ENCODE measurements at places on chromosomes 7 and 10.

- DNase-seq, result no peak
Observed at GRCh38 chr7:18663321-18663720, 167.8 kb downstream of the HDAC9 start.

DNA sequence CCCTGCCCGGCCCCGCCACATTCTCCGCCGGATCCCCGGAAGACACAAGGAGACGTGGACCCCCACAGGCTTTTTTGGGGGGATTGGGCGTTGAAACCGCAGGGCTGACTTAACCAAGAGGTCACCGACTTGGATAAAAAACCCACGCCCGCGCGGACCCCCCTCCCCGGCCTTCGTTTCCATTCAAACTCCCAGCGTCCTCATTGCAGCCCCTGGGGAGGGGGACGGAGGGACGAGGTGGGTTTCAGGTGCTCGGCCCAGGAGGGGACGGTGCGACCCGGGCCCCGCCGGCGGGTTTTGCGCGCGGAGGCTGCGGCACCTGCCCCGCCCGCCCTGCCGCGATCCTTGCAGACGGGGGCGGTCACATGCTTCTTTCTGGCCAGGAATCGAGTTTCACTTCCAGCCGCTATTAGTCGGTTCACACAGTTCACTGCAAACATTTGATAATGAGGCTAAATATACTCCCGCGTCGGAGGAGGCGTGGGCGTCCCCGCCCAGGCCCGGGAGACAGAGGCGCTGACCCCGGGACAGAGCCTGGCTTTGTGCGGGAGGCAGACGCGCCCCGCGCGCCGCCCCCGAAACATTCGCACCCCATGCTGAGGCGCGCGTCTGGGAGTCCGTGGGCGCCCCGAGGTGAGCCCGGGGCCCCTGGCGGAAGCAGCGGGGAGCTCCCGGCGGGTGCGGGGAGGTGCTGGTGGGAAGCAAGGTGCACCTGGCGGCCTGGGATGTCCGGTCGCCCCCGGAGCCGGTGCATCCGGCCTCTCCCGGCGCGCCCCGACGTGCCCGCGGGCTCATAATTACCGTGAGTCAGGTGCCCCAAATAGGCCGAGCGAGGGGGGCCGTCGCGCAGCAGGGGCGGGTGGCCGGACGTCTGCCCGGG, 2.7 kb upstream of the PDGFA start:
- DNase-seq, result no peak

- DNase-seq, result no peak
Observed at GRCh38 chr7:120733143-120733542, 124.8 kb downstream of the TSPAN12 start.

DNA sequence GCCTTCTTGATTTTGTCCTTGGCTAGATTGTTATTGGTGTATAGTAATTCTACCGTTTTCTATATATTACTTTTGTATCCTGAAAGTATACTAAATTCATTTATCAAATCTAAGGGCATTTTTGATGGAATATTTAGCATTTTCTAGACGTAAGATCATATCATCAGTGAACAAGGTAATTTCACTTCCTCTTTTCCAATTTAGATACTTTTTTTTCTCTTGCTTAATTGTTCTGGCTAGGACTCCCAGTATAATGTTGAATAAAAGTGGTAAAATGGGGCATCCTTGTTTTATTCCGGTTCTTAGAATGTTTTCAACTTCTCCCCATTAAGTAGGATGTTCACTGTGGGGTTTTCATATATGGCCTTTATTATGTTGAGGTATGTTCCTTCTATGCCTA, 260.7 kb downstream of the POLR1F start:
- no peak for DNase-seq

GRCh38 chr7:69908454-69908853, 310.2 kb downstream of the AUTS2 start:
- DNase-seq, result no peak

DNA sequence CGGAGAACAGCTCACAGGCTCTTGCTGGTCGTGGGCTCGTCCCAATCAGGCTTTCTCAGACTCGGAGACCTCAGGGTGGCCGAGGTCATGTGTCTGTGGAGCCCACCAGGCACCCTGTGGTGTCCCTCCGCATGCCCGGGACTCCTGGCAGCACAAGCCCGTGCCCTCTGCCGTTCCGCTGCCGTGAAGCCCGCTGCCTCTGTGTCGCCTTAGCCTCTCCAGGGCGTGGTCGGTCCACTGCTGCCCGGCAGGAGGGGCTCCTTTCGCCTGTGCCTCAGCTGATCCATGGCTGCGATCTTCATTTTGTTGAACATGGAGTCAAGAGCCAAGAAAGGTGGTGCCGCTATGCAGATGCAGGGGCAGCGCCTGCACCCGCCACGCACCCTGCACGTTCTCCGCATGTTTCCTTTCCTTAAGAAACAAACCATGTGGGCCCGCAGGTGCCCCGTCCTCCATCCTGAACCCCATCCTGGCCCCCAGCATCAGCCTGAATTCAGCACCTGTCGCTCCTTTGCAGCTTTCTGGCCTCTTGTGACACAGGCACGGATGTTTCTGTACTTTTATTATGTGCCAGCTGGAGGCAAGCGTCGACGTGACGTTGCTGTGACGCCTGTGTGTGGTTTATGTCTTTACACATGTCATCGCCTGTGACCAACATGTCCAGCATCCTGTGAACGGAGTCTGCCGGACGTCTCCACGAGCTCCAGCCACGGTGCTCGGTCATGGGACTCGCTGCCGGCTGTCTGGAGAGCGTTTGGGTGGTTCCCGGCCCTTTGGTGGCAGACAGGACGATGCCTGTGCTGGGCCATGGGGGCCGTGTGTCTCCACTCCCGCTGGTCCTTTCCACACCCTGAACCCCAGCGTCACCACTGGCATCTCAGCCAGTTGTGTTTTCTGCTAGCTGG, 69.9 kb downstream of the NKX6-2 start:
- DNase-seq, result peak; percentile 36

DNA sequence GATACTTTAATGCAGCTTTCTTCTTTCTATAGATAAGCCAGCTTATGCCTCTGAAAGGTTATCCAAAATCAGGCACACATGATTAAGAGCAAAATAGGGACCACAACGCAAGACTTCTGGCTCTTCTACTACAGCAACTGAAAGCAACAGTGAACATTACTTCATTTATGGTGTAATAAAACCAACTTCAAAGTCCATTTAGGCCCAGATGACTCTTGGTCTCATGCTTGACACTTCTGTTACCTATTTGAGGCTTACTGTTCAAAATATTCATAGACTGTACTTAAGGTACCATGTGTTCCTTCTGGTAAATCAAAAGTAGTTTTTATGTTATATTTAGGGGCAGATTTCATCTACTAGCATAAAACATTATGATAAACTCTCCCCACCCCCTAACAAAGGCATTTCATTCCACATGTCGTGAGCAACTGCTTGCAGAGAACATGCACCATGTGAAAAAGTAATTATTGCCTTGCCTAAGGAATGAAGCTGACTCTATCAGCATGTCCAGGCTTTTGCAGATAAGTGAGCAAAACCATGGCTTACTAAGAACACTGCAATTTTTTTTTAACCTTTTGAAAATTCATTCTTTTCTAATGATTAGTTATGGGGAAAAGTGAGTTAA, 154.9 kb upstream of the ITGB1 start:
- no peak for DNase-seq

- no peak for DNase-seq
Observed at GRCh38 chr10:12465385-12466136, 116.2 kb downstream of the CAMK1D start.

DNA sequence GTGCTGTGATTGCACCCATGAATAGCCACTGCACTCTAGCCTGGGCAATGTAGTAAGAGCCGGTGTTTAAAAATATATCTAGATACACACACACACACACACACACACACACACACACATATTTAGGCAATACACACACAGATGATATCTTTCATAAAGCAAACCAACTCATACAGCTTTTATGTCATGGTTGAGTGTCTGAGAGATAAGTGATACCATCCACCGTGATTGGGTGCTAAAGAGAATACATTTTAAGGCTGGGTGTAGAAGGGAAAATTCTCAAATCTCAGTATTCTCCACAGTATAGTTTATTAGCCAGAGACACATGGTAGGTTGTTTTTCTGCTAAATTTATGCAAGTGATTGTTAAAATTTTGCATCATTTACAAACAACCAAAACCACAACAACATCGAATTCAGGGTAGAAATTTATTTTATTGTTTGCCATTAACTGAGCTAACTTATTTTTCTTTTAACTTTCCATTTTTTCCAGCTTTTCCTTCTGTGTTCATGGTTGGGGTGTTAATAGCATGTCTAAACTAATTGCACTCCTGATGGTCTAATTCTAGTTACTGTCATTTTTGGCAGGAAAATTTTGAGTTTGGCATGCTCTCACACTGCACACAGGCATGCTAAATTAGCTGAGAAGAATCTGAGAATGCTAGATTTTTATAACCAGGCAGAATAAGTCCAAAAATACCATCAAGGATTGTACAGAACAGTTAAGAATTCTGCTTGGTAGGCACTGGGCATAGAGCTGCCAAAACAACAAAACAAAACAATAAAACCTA, 57.9 kb upstream of the SYPL1 start:
- DNase-seq, result no peak

DNA sequence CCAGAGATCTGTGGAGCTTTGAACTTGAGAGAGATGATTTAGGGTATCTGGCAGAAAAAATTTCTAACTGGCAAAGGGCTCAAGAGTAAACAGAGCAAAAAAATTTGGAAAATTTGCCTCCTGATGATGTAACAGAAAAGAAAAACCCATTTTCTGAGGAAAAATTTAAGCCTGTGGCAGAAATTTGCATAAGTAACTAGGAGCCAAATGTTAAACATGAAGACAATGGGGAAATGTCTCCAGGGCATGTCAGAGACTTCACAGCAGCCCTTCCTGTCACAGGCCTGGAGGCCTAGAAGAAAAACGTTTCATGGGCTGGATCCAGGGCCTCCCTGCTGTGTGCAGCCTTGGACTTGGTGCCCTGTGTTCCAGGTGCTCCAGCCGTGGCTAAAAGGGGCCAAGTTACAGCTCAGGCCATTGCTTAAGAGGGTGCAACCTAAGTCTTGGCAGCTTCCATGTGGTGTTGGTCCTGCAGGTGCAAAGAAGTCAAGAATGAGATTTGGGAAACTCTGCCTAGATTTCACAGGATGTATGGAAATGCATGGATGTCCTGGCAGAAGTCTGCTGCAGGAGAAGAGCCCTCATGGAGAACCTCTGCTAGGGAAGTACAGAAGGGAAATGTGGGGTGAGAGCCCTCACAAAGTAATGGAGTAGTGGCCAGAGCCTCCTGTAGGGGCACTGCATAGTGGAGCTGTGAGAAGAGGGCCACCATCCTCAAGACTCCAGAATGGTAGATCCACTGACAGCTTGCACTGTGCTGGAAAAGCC, 8.1 kb downstream of the SEMA3D start:
- DNase-seq, result no peak

- DNase-seq, result peak; percentile 72
Observed at GRCh38 chr7:55552320-55553023, 19.8 kb downstream of the VOPP1 start.

GRCh38 chr7:8260871-8261694, 884 bp downstream of the ICA1 start:
- peak; percentile 63 for DNase-seq

DNA sequence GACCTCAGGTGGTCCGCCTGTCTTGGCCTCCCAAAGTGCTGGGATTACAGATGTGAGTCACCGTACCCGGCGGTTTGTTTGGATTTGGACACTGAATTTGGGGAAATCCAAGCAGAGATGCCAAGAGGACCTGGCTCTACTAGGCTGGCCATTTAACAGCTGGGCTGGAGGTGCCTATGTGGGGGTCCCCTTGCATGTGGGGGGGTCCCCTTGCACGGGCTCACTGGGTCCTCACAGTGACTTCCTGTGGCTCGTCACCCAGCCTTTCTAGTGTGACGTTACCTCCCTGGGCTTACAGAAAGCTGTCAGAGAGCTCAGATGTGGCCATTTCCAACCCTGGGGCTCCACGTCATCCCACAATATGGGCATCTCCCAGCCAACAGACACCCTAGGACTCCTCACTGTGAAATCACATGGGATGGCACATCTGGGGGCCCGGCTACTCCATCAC, 49.3 kb upstream of the GNA12 start:
- DNase-seq, result no peak

- no peak for DNase-seq
Observed at GRCh38 chr7:79414910-79415309, 38.6 kb downstream of the MAGI2 start.

GRCh38 chr10:2905851-2906250, 161.5 kb upstream of the PFKP start:
- DNase-seq, result no peak

GRCh38 chr7:78873117-78873516, 580.4 kb downstream of the MAGI2 start:
- DNase-seq, result no peak

DNA sequence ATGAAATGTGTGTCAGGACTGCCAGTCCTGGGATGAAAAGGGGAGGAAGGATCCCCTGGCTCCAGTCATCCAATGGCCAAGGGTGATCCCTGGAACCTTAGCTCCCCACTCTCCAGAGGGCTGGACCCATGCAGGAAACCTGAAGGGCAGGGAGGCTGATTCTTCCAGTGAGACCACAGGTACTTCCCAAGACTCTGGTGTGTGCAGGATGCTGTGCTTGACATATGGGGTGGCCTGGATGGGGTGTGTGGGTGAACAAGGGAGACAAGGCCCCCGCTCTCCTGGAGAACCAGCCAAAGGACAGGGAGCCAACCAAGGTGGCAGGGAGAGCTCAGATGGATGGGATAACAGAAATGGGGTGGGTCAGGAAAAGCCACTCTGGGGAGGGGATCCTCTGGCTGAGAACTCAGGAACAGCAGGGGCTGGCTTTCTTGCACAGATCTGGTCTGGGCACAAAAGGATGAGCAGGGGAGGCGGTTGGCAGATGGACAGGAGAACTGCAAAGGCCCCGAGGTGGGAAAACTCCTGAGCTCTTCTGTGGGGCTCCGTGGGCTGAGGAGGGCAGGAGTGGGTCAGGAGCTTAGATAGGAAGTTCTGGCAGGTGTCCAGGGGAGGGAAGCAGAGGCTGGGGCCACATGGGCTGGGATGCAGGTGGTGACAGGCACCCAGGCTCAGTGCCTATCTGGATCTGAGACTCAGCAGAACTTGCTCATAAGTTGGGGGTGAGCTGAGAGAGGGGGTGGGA, 100.6 kb downstream of the ARHGAP22 start:
- no peak for DNase-seq

DNA sequence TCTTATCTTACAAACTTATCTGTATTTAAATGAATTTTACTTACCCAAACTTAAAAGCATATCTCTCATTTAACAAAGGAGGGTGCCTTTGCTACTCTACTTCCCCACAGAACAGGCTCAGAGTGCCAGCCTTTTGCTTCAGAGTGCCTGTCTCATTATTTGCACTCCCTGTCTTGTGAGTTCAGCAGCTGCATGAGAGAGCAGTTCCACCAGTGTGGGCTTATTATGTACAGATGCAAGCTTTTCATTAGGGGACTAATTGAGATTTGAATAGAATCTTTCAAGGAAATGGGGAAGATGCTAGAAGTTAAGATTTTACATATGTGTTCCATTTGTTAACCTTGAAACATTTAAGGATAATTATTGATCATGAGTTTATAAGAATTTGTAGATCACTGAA, 310.2 kb upstream of the LRRN3 start:
- no peak for DNase-seq

- peak; percentile 82 for DNase-seq
Observed at GRCh38 chr7:4189131-4189570, 492.9 kb upstream of the FOXK1 start.

DNA sequence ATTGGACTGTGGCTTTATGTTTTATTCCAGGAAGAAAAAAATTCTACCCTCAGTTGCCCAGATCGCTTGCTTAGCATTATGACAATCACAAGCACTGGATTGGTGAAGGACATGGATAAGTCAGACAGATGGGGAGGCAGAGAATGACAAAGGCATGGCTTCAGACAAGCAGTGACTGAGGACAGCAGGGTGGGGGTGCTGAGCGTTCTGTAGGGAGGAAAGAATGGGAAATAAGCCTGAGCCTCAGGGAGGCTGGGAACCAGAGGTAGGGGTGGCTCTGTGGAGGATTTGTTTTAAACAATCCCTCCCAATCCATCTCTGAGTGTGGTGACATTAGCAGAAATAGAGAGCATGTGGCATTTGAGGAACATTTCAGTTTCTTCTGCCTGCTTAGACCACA, 896.9 kb downstream of the CCSER2 start:
- no peak for DNase-seq

Measured in psoas muscle (tissue), 8 donors.